ENCODE measurements at places on chromosomes 11 and 22.
A peak's percentile ranks its signal among the peaks of the same experiment; 100 is the strongest.

DNA sequence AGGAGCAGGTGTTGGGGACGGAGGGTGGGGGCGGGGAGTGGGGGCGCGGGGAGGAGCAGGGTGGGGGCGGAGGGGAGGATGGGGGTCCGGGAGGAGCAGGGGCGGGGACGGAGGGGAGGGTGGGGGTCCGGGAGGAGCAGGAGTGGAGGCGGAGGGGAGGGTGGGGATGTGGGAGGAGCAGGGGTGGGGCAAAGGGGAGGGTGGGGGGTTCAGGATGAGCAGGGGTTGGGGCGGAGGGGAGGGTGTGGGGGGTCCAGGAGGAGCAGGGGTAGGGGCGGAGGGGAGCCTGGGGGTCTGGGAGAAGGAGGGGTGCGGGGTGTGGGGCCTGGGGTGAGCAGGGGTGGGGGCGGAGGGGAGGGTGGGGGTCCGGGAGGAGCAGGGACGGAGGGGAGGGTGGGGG is 17.1 kb downstream of the CRELD2 start:
- DNase-seq, result peak; percentile 54

- no peak for DNase-seq
Observed at GRCh38 chr11:61805146-61805545, 11.7 kb downstream of the FADS1 start.

DNA sequence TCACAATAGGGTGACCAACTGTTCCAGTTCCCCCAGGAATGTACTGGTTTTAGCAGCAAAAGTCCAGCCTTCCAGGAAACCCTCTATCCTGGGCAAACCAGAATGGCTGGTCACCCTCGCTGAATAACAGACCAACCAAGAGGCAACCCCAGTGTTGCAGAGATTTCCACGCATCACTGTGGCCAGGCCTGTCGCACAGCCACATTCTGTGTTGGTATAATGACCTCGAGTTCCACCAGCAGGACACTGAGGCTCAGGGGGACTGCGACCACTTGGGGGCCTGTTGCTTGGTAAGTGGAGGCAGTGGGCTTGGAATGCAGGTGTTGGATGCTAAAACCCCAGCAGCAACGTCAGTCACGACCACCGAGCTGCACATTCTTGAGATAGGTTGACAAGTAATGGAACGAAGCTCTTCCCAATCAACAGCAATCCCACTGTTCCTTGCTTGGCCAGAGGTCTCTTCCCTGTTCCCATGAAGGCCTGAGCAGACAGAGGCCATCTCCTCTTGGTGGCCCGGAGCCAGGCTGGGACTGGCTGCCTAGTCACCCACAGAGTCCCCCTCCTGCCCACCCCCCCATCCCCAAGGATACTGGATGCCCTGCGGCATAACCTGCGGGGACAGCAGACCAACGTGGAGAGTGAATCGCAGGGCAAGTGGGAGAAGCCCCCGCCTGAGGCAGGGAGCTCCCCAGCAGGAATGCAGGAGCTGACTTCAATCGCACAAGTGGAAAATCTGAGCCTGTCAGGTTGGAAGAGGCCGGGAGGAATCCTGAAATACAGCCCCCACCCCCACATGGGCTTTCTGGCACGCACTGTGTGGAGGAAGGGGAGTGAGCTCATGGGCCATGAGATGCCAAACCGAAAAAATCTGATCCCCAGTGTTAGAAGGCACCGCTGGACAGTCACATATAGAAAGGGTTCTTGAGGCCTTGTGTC is 43.4 kb upstream of the MN1 start:
- peak; percentile 28 for DNase-seq

DNA sequence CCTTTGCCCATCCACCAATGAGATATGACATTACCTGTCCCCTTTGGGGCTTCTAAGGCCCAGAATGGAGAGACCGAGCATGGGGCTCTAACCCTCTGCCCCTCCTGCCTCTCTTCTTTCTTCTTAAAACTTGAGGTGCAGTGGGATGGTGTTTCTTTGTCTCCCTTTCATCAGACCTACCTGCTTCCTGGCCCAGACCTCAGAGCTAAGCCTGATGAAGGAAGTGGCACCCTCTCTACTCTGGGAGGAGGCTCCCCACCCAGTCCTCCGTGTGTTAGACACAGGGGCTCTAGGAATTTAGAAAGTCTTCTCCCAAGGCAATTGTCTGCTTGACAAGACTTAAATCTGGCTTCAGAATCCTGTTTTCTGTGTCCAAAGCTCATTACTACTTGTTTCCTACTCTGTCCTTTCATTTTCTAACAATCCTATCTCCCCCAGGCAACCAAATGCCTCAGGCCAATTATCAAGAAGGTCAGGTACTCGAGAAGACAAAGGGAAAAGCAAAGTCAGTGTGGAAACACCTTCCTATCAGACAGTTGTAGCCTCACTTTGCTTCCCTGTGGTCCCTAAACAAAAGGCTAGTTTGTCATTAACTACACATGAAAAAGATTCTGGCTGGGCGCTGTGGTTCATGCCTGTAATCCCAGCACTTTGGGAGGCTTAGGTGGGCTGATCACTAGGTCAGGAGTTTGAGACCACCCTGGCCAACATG is 20.3 kb upstream of the PARVA start:
- DNase-seq, result no peak

- peak; percentile 75 for DNase-seq
Observed at GRCh38 chr11:18312663-18313420, 9.1 kb downstream of the HPS5 start.

- no peak for DNase-seq
Observed at GRCh38 chr11:4087551-4087950, 7.0 kb upstream of the RRM1 start.

DNA sequence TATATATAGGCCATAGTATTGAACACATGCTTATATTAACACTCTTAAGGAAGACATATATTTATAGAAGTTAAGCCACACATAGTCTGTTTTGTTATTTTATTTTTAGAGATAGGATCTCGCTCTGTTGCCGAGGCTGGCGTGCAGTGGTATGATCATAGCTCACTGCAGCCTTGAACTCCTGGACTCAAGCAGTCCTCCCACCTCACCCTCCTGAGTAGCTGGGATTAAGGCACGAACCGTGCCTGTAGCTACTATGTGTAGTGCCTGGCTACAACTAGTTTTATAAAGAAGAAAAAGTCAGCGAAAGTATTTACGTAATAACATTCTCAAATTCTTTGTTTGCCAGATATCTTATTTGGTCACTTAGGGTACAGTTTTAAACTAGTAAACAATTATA is 5.6 kb upstream of the UCP2 start:
- no peak for DNase-seq

DNA sequence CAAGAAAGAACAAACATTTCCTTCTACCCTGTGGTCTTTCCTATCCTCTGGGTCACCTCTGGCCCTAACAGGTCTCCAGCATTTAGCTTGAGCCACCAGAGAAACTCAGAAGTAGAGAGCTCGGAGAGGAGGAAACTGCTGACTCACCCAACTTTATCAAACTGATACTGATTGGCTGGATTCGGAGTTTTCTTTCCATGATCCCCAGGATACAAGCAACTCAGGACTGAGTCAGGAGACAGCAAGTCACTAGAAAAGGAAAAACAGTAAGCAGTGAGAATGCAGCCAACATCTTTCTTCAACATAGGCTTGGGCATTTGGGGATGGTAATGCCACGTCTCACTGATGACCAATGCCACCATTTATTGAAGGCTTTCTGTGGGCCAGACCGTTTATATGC is 32.7 kb downstream of the THOC5 start:
- peak; percentile 87 for DNase-seq

GRCh38 chr11:35178873-35179272 is 39.9 kb downstream of the CD44 start:
- no peak for DNase-seq

GRCh38 chr11:87127101-87127500 is 89.4 kb downstream of the TMEM135 start:
- no peak for DNase-seq

DNA sequence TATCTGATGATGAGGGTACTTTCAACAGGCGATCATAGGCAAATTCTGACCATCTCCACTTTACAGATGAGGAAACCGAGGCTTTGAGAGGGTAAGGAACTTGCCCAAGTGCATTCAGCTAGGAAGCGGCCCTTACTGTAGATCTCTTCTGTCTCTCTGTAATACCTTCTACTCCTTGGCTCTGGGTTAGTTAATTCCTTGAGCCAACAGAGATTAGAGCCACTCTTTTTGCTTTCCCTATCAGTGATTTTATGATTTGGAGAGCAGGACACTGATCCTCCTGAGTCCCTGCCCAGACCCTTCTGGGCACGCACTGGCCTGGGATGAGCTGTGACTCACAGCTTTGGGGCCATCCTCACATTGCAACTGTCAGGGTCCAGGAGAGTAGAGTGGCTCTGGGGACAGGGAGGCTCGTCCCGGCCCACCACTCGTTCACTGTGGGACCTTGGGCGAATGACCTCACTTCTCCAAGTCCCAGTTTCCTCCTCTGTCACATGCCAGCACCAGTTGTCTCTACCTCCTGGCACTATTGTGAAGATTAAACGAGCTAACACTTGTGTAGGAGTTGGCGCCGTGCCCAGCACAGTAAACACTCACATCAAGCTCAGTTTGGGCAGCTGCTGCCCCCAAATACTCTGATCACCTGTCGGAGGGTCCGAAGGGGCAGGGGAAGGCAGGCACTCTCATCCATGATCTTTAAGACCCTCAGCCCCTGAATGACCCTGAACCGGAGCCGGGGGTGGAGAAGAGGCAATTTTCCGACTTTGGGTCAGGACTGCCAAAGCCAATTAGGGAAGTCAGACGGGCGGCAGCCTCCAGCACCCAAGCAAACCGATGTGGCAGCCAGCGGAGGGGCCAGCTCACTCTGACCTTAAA is 235.0 kb downstream of the MIAT start:
- DNase-seq, result no peak

GRCh38 chr11:91247009-91247735 is 977.4 kb upstream of the FAT3 start:
- DNase-seq, result no peak

- no peak for DNase-seq
Observed at GRCh38 chr11:82225930-82226329, 507.7 kb downstream of the FAM181B start.

- DNase-seq, result no peak
Observed at GRCh38 chr11:114015117-114015516, 40.2 kb downstream of the HTR3A start.

DNA sequence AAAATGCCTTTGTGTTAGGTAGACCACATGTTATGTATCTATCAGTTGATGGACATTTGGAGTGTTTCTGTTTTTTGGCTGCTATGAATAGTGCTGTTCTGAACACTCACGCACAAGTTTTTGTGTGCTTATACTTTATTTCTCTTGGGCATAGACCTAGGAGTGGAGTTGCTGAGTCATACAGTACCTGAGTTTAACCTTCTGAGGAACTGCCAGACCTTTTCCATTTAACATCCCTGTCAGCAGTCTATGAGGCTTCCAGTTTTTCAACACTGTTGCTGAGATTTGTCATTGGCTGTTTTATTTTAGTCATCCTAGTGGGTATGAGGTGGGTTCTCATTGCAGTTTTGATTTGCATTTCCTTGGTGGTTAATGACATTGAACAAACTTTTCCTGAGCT is 4.4 kb downstream of the CTTN start:
- DNase-seq, result no peak

DNA sequence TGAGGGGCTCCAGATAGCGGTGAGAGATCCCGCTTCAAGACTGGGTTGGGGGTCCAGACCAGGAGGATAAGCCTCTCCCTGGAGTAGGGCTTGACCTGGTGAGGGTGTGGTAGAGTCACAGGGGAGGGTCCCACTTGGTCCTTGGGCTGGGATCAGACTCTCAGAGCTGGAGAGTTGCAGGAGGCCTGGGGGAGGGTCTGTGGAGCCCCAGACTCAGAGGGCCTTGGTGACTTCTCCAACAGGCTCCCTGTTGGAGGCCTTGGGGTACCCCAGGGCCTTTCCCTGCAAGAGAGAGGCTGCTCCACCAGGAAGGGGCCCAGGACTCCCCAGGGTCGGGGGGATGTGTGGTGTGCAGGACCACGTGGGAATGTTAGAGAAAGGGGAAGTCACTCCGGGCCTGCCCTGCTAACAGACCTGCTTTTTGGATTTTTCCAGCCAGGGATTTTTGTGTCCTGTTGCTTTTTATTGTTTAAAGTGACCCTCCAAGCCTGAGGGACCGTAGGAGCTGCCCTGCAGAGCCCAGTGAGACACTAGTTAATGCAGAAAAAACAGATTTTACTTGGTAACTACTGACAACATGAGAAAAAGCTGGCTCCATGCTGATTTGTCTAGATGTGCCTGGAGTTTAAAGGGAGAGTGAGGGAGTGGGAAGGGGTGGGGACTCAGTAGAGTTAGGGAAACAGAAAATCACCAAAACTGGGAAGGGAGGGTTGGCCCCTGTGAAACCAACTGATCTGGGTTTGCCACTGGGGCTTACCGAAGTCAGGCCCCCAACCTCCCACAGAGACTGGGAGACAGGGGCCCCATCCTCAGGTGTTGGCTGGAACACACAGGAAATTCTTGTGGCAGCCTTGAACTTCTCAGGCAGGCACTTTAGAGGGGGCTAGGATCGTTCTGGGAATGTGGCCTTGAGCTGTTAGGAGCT is 801 bp upstream of the TXNRD2 start:
- DNase-seq, result peak; percentile 78

DNA sequence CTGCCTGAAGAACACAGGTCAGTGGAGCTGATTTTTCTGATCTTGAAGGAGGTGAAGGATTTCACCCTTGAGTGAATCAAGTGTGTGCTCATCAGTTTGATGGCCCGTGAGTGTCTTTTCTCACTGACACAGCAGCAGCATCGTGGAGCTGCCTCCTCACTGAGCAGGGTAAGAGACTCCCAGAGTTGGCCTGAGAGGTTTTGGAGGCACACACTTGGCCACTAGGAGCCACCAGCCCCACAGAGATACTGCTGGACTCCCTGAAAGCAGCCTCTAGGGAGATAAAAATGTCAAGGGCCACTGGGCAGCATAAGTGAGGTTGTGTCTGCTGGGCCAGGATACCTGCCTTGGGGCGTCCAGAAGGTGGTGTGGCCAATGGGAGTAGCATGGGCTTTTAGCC is 245.4 kb downstream of the GRIK4 start:
- DNase-seq, result no peak

- peak; percentile 35 for DNase-seq
Observed at GRCh38 chr11:105110688-105111030, 28.9 kb downstream of the CARD18 start.

- peak; percentile 40 for DNase-seq
Observed at GRCh38 chr22:41862160-41862529, 29.2 kb downstream of the SREBF2 start.

- DNase-seq, result peak; percentile 28
Observed at GRCh38 chr22:39282645-39283321, 36.6 kb downstream of the RPL3 start.

- DNase-seq, result peak; percentile 75
Observed at GRCh38 chr11:97364047-97364446, 974.2 kb downstream of the JRKL start.

- no peak for DNase-seq
Observed at GRCh38 chr11:44761551-44761961, 34.8 kb downstream of the TSPAN18 start.

DNA sequence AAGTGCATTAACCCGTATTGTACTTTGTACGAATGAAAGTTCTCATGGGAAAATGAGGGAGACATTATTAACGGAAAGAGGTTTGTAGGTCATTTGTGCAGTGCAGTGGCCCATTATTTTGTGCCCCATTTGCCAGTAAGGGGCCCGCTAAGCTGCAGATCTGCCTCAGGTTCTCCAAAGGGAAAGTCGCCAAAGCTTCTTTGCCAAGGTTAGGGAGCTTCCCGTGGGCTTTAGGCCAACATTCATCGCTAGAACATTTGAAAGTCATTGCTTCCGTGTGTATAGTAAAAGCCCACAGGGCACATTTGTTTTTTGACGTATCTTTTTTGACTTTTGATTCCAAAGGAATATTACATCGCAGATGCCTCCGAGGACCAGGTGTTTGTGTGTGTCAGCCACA is 61.0 kb upstream of the SORL1-AS1 start:
- no peak for DNase-seq

- no peak for DNase-seq
Observed at GRCh38 chr11:487571-488021, 19.4 kb downstream of the RNH1 start.
